ENCODE measurements at places on chromosomes 1 and 21.

GRCh38 chr21:35547946-35548774 lies 499.1 kb upstream of the RUNX1 start:
- DNase-seq = no peak

DNA sequence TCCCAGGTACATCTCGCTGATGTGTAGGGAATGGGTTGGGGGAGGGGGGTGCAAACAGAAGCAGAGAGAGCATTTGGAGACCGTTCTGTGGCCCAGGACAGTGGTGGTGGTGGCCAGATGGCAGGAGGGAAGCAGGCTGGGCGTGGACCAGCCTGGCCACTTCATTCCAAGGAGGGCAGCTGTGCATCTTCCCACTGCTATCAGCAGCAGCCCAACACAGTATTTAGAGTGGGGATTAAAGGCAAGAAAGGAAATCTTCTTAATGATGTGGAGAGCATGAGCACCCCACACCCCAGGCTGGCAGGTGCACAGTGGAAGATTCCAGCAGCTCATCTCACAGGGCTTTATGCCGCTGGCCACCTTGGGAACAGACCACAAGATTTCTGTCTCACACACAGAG lies 198.7 kb downstream of the NPHP4 start:
- DNase-seq = no peak

DNA sequence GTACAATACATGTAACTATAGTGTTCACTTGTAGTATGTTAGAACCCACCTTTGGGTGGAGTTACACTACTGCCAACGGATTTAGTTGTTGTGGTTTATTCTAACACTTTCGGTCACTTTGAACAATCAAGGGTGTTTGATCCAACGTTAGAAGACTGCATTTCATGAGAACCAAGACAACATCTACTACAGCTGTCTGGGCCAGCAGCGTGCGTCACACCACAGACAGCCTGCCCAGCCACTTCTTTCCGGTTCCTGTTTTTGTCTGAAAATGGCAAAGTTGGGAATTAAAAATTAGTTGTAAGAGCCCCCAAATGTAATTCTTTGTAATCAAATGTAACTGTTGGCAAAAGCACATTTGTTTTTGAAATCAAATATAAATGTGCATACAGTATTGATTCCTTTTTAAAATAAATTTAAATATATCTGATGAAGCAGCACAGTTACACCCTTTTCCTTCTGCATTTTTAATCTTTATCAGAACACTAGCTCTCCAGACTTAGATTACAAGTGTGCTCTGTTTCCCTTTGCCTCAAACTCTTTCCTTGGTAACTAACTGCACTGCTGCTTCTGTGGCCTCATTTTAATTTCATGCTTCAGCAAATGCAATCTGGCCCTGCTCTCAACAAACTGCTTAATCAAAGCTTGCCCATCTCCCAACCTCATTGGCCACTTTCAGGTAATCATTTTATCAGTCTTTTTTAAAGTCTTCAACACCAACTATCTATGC lies 86.6 kb upstream of the DPH5 start:
- peak; percentile 89 for DNase-seq

- DNase-seq = no peak
These were observed 5.8 kb upstream of the KRTAP20-2 start for GRCh38 chr21:30629200-30629599.

DNA sequence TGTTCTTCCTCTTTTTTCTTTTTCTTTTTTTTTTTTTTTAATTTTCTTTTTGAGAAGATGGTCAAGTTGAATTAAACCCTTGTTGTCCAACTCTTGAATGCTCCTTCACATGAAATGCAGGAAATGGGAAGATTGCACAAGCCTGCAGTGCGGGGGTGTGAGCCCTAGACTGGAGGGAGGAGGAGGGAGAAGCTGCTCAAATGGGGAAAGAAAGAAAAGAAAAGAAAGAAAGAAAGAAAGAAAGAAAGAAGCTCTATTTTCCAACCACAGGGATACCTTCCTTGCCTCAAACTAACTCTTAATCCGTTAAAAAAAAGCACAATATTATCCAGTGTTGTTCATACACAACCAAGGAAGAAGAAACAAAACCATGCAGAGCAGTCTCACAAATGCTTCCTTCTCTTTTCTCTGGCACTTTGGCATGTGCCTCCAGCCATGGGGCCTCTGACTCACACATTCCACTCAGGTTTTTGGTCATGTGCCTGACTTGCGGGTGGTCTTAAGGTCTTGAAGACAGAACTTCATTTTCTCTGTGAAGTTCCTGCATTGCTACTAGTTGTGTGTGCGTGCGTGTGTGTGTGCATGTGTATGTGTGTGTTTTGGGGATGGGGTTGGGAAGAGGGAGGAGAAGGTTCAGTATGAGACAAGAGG lies 276.1 kb downstream of the RPS6KC1 start:
- DNase-seq = no peak

GRCh38 chr1:12615159-12615864 lies 2.7 kb downstream of the DHRS3 start:
- no peak for DNase-seq

DNA sequence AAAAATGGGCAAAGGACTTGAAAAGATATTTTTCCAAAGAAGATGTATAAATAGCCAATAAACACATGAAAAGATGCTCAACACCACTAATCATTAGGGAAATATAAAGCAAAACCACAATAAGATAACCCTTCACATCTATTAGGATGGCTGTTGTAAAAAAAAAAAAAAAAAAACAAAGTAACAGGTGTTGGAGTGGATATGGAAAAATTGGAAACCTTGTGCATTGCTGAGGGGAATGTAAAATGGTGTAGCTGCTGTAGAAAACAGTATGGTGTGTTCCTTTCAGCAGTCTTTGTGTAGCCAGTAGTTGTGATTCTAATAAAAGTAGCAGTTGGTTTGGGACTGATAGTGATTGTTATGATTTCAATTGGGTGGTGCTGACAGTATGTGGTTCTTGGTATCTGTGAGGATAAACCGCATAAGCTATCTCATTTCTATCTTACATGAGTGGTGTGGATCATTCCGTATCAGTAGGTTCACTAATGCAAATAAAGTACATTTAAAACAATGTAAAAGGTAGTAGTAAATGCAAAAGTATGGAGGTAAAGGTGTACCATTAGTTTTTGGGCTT lies 19.9 kb downstream of the MAN1A2 start:
- DNase-seq = no peak

DNA sequence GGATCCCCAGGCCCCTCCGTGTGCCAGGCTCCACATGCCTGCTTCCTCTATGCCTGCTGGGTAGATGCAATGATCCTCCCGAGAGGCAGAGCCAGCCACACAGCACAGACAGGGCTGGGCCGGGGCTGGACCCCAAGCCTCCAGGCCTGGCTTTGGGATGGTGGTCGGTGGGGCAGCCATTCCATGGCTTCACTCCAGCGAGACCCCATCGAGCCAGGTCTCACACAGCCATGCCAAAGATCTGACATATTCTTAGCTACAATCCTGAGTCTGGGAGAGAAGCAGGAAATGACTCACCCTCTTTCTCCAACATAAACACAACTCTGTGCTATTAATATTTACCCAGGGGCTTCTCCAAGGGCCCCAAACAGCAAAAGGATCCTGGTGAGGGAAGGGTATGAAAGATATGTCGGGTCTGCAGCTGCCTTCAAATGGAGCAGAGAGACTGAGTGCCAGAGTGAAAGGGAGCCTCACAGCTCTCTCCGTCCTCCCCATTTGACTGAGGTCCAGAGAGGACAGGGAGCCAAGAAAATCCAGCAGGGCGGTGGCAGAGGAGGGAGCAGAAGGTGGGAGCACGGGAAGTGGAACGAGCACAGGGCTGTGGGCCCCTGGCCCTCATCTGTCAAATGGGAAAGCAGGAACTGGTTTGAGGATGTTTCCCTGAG lies 639.5 kb downstream of the MATN1 start:
- no peak for DNase-seq

- no peak for DNase-seq
These were observed 33.4 kb downstream of the SDC3 start for GRCh38 chr1:30875197-30875596.

DNA sequence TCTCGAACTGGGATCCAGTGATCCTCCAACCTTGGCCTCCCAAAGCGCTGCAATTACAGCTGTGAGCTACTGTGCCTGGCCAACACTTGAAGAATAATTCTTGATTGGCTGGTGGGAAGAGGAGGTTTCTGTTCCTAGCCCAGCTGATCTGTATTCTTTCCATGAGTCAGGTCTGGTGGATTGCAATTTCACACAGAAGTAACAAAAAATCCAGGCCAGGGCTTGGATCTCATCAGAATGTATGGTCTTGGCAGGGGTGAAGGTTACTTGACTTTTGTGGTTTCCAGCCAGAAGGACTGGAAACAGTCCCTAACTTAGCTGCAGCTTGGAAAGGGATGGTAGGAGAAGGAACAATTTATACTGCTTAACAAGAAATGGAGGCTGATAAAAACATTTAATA lies 5.1 kb upstream of the HP1BP3 start:
- no peak for DNase-seq

- DNase-seq = no peak
These were observed 38.6 kb downstream of the FMO4 start for GRCh38 chr1:171352554-171352953.

DNA sequence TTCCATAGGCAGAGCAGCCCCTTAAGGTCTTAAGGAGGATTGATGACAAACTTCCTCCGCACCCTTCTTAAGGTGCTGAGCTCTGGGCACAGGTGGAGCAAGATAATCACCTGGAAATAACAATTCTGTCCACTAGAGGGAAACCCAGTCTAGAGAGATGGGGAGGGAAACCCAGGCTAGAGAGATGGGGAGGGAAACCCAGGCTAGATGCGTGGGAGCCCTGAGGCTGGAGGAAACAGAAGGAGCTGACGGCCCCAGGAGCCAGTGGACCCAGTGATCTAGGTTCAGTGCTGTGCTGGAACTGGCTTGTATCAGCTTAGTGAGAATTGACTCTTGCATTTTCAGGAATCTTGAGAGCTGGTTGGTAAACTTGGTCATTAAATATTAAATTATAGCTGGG lies 17.8 kb upstream of the MYCL start:
- peak; percentile 74 for DNase-seq

- peak; percentile 49 for DNase-seq
These were observed 2.3 kb downstream of the FGR start for GRCh38 chr1:27632387-27633297.

- no peak for DNase-seq
These were observed 10.6 kb upstream of the RRP15 start for GRCh38 chr1:218274511-218274910.

DNA sequence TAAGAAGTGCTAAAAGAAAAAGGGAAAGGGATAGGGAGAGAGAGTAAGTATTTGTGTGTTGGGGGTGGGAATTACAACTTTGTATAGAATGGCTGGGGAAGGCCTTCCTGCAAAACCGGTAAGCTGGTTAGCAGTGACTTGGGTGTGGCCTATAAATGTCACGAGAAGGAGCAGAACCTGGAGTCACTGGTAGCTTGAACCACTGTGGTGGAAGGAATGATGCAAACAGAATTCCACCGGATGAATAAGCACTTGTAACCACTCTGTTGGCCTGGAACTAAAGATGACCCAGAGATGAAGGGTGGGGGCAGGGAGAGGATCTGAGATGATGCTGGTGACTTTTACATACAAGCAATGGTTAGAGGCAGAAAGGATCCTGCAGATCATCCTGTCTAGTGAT lies 8.9 kb downstream of the XKR8 start:
- no peak for DNase-seq

DNA sequence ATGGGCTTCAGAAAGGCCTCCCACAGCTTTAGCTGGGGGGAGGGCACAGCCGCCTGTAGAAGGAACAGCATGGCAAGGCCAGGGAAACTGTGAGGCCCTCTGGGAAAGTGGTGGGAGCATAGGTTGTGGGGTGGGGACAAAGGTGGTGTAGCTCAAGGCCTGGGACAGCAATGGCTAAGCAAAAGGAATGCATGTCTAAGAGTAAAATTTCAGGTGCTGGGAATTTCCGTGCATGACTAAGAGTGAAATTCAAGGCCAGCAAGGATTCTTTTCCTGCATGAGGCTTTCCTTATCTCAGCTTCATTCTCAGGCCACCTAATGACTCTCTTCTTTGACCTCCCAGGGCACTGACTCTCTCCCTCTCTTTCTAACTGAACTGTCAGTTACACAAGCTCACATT lies 86.5 kb upstream of the WNT4 start:
- DNase-seq = no peak

DNA sequence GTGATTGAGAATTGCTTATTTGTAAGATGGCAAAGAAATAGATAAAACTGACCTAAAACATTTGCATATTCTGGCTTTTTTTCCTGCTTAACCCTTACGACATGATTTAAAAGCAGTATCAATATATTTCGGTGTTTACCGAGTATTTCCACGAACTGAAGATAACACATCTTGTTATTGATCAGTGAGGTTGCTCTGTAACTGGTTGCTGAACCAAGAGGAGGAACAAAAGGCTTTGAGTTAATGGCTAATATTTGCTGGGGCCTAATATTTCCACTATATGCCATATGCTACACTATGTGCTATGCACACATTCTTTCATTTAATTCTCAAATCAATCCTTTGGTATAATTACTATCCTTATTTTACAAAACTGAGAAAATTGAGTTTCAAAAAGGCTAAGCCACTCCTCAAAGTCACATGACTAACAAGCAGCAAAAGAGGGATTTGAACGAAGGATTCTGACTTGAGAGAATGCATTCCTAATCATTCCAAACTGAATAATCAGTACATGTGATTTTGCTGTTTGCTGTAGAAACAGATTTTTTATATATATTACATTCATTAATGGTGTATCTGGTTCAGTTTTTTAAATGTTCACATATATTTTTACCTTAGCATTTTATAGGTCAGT lies 346.0 kb downstream of the USP25 start:
- no peak for DNase-seq

DNA sequence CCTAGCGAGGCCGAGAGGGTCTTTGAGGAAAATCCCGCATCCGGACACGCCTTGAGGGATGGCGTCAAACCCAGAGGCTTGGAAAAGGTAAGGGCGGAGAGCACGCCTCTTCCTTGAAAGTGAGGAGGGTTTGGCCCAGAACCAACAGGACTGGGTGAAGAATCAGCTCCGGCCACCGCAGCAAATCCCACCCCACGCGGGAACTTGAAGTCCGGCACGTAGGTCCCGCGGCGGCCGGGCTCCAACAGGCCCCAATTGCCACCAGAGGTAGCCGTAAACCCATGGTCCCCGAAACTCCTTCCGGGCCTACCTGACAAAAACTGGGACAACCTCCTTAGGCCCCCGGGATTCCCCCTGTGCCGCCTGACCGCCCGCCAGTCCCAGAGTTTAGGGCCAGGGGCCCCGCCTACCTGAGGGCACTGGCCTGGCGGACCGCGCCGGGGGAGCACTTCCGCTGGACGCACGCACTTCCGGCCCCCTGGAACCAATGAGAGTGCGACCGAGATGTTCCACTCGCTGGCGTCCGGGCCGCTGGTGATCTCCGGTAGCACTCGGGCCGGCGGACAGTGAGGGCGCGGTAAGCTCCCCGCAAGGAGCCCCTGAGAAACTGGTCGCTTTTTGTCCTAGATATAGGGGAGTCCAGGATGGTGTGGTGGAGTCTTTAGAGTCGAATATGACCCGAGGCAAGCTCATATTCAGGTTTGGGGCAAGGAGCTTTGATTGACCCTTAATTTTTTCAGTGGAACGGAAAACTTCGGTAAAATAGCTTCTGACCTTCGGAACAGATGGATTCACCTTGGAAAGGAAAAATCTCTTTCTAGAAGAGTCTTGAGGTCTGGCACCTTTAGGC lies at the start of the genes LZIC and NMNAT1:
Gene LZIC (minus strand): TSS at position 453 of the 850 bp plus-strand sequence. CDS start 6,772 bp downstream, outside the sequence.
Gene NMNAT1 (plus strand): TSS at position 537 of the 850 bp plus-strand sequence. CDS start 28,599 bp downstream, outside the sequence.
- DNase-seq = peak; percentile 93

Data from CD4-positive, alpha-beta T cell treated with Interleukin-12 subunit alpha and Interleukin-12 subunit beta, for 1 hour (primary cell).